Right hindlimb (tissue), 1 donor: ENCODE measurements at places on chromosomes 5 and 9.
A peak's percentile ranks its signal among the peaks of the same experiment; 100 is the strongest.

- peak; percentile 27 for DNase-seq
Observed at GRCh38 chr9:137460363-137461315, 1.5 kb upstream of the NSMF start.

GRCh38 chr5:40030661-40031060 is 605.9 kb upstream of the DAB2 start:
- no peak for DNase-seq

- DNase-seq: peak; percentile 33
Observed at GRCh38 chr5:122322801-122323548, 10.9 kb downstream of the SNCAIP start.

- no peak for DNase-seq
Observed at GRCh38 chr9:35798658-35799374, 7.4 kb downstream of the NPR2 start.

GRCh38 chr9:91817493-91818224 is 132.4 kb downstream of the ROR2 start:
- DNase-seq: peak; percentile 43

GRCh38 chr5:151597749-151598148 is 6.6 kb upstream of the FAT2 start:
- no peak for DNase-seq

GRCh38 chr5:61139094-61139873 is 23.0 kb downstream of the SMIM15 start:
- no peak for DNase-seq

GRCh38 chr5:180455872-180456271 is 38.3 kb upstream of the CNOT6 start:
- no peak for DNase-seq

DNA sequence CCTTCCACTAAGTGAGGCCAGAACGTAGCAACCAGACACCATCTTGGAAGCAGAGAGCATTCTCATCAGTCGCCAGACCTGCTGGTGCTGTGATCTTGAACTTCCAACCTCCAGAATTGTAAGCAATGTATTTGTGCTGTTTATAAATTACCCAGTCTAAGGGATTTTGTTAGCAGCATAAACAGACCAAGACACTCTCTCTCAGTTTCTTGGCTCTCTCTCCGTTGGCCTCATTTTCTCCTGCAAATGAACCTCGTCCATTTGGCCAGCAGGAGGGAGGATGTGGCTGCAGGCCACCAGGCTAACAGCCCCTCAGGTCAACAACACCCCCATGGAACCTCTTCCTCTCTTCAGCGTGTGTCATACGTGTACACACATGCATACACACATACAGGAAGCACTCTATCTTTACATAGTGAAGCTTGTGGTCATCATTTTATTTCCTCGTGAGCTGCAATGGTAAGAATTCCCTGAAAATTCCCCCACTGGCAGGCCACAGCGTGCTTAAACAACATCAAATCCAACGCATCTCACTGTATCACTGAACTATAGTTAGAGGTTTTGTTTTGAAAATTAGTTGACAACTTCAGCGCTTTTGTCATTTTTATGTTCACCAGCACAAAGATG is 62.8 kb upstream of the PPP1R26 start:
- no peak for DNase-seq

- no peak for DNase-seq
Observed at GRCh38 chr5:84634256-84634655, 249.6 kb upstream of the EDIL3 start.

DNA sequence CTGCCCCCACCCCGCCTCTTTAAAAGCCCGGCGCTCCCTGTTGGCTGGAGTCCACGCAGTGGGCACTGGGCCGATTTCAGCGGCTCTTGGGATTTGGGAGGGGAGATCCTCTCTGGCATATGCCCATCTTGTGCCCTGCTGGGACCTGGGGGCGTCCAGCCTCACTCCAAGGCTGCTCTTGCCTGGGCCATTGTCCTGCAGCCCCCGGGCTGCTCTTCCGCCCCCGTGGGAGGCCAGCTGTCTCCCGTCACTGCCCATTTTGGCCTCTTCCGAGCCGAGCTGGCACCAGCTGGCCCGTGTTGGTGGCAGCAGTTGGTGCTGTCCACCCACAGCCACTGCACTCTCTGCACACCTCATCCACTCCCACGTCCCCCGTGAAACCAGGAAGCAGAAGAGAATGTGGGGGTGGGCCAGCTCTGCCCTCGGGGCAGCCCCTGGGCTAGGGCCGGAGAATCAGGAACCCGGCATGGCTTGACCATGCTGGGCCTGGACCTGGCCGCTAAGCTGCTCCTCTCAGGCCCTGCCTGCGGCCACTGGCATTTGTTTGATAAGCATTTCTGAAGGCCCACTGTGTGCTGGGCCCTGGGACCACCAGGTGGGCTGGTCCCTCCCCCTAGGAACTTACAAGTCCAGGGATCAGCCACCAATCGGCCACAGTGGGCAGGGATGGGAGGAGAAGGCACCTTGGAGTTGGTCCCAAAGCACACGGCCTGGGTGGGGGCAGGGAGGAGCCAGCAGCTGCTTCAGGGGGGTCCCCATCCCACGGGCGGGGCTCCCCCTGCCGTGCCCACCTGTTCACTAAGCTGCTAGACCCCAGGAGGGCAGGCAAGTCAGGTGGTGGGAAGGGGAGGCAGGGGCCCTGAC is 2.2 kb downstream of the C8G start:
- DNase-seq: no peak

- DNase-seq: no peak
Observed at GRCh38 chr5:124570285-124571035, 176.0 kb downstream of the ZNF608 start.

DNA sequence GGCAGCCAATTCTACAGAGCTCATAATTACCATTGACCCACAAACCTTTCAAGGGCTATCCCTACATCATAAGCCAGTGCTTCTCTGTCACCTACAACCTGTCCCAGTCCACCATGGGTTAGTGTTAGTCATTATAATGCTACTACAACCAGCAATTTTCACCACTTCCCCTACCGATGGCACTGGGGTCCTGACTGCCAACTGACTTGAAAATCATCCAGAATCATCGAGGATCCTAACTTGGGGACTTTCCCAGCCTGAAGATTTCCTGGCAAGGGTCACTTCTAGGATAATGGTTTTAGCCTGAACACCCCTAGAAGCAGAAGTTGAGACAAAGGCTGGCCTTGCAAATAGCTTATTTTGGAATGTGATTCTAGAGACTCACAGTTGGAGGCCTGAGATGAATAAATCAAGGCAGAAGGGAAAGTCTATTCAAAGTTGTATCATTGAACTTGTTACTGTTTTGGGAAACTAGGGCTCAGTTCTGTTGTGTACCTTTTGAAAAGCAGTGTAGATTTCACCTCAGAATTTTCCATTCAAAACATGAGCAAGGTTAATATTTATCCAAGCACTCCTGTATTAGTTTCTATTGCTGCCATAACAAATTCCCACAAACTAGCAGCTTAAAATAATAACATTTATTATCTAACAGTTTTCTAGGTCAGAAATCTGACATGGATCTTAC is 633.0 kb downstream of the LRRC70 start:
- no peak for DNase-seq
